ENCODE measurements at places on chromosomes 1 and 21.

- DNase-seq: no peak
Measured at GRCh38 chr1:156100205-156100995, 14.1 kb upstream of the LMNA start.

GRCh38 chr1:53086491-53087070 is 24.6 kb downstream of the PODN start:
- DNase-seq: no peak

DNA sequence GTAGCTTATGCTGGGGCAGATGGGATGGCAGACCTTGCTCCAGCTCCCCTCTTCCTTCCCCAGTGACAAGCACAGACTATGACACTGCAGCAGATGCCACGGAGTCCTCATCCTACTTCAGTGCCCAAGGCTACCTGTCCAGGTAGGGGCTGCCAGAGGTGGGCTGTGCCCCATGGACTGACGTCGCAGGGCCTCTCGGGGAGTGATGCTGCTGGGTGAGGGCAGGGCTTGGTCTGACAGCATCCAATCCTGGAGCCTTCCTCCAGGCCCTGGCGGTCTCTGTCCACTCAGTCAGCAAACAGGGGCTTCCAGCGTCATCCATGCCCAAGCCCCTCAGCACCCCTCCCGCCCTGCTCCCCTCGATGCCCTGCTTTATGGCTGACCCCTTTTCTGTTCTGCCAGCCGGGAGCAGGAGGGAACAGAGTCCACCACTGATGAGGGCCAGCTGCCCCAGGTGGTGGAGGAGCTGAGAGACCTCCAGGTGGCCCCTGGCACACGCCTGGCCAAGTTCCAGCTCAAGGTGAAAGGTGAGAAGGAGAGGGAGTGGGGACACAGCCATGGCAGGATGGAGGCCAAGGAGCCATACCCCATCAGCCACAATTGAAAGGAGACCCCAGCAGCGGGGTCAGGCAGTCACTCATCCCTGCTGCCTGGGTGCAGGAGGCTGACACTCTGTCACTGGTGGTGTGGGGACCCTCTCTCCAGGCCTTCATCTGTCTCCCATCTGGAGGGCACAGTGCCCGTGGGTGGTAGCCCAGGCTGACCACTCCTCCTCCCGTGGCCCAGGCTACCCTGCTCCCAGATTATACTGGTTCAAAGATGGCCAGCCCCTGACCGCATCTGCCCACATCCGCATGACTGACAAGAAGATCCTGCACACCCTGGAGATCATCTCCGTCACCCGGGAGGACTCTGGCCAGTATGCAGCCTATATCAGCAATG is 73.6 kb downstream of the TRIM11 start:
- no peak for DNase-seq

GRCh38 chr1:13570924-13571323 is 12.7 kb upstream of the PDPN start:
- no peak for DNase-seq

GRCh38 chr1:162281426-162281825 is 95.2 kb downstream of the SPATA46 start:
- DNase-seq: no peak

GRCh38 chr1:246483569-246483933 is 23.5 kb downstream of the SMYD3 start:
- DNase-seq: no peak

DNA sequence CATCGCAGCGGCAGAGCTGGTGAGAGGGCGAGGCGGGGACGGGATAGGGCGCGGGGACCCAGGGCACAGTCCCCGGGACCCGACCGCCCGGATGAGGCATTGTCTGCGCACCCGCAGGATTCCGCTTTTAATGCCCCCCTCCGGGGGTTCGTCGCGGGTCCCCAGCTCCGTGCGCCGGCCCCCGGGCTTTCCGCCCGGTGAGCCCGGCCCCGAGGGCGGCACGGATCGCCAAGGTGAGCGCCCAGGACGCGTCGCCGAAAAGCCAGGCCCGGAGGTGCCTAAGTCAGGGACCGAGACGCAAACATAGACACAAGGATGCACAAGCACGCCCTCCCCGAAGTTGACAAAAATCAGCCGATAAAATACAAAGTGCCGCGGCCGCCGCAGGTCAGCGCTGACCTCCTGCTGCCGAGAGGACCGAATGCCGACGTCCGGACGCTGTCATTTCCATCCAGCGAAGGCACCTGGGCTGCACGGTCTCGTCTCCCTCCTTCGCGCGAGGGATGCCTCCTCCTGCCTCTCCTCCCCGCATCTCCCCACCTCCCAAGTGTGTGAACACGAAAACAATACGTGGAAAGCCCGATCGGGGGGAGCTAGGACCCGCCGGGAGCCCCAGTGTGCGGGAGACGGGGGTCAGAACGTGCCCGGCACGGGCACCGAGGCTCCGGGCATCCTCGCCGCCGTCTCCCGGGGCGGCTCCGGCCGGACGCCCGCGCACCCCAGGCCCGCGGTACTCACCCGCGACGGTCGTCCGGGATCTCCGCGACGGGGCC is 101.1 kb upstream of the SOD1 start:
- DNase-seq: no peak

DNA sequence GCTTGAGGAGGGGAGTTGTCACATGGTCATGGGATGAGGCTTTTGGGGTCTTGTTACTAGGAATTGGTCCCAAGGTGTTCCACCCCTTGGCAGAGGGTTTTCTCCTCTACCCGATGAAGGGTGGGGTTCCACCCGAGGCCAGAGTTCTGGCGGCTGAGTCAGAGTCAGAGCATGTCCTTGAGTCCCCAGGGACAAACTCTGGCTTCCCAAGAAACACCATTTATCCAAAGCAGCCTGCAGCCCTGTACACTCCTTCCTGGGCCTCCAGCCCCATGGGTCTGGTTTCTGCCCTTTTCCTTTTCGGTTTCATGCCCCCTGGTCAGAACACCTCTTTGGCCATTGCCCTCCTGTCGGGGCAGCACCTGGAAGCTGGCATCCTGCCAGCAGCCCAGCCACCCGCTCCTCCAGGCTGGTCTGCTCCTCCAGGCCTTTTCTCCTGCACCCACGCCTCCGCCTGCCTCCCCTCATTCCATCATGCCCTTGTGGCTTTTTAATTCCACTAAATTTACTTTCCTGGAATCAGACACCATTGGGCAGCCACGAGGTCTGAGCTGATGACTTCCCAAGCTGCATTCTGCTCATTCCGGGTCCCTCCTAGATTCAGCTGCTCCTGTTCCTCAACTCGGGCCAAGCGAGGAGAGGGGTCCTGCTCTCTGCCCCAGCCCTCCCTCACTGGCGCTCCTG is 301.7 kb upstream of the VAMP3 start:
- DNase-seq: peak; percentile 90

DNA sequence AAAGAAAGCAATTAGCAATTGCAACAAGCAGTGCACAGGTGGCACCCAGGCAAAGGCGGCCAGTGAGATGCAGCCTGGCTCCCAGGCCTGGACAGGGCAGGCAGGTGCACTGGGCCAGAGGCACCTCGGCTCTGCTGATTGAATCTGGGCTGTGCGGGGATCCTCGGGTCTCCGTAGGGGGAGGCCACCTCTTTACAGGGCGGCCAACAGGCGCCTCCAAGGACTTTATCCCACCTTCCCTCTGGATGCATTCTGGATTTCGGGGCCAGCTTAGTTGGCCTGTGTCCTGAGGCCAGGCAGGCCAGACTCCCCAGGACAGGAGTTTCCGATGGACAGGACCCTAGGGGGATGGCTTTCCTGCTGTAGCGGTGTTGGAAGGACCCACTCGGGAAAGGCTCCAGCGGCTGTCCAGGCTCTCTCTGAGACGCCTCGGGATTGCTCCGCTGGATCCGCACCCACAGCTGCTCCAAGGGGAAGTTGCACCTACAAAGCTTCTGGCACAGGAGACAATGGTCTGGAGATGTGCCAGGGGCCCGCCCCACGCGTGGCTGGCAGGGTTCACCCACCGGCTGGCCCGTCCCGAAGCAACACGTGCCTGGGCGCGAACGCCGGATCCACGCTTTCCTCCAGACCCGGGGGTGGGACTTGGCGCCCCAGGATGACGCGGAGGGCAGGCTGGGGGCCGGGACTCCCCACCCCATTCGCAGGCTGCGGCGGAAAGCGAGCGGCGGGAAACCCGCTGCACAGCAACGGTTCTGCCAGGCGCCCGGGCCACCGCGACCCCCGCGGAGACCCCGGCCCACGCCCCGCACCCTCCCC is 810 bp downstream of the SLC19A1 start:
- DNase-seq: no peak

GRCh38 chr1:207030522-207031009 is 2.0 kb downstream of the C1orf116 start:
- DNase-seq: no peak

- DNase-seq: no peak
Measured at GRCh38 chr1:92476071-92476631, 10.6 kb downstream of the GFI1 start.
